ENCODE measurements at places on chromosomes 1 and 21. TPM values are rescaled to one million over a fixed set of nuclear protein-coding genes. Genes with fewer than 3 reads are reported as not detected.

SMIM1 gene
- total RNA-seq: 0.70 TPM

EXOC8 gene
- 8.7 TPM for total RNA-seq

CATSPERE gene
- 0.17 TPM for total RNA-seq

IKBKE gene
- 6.7 TPM for total RNA-seq

KIAA0040 gene
- 0.95 TPM for total RNA-seq

TMEM52 gene
- 1.4 TPM for total RNA-seq

AKR7A3 gene
- 0.06 TPM for total RNA-seq

VWA1 gene
- total RNA-seq: 15.1 TPM

CERS2 gene
- total RNA-seq: 246 TPM

PGBD5 gene
- 0.44 TPM for total RNA-seq

KCND3 gene
- total RNA-seq: 0.01 TPM

PCBP3 gene
- total RNA-seq: 1.2 TPM

NBPF8 gene
- 4.6 TPM for total RNA-seq

SYPL2 gene
- total RNA-seq: 0.12 TPM

CELF3 gene
- total RNA-seq: not detected

SPRR2F gene
- not detected for total RNA-seq

CREG1 gene
- 91.2 TPM for total RNA-seq

ZNF593OS gene
- total RNA-seq: 0.25 TPM

TFF1 gene
- 26.7 TPM for total RNA-seq

OR2T5 gene
- not detected for total RNA-seq

ANGPTL3 gene
- total RNA-seq: not detected

SAMD13 gene
- 0.25 TPM for total RNA-seq

SLX9 gene
- 59.7 TPM for total RNA-seq

ST6GALNAC5 gene
- total RNA-seq: 0.22 TPM

COL6A1 gene
- 18.9 TPM for total RNA-seq

RGS1 gene
- total RNA-seq: not detected

NBPF6 gene
- total RNA-seq: not detected

ABCG1 gene
- total RNA-seq: 2.9 TPM

RNF186 gene
- not detected for total RNA-seq

FCER1G gene
- 0.28 TPM for total RNA-seq

B4GALT2 gene
- 66.8 TPM for total RNA-seq

SH2D5 gene
- total RNA-seq: 16.5 TPM

ACTL8 gene
- 1.8 TPM for total RNA-seq

TNNI3K gene
- total RNA-seq: not detected

RGS16 gene
- 0.18 TPM for total RNA-seq

SHC1 gene
- 231 TPM for total RNA-seq

OR2L5 gene
- not detected for total RNA-seq

RTCA gene
- total RNA-seq: 22.0 TPM

CACNA1S gene
- not detected for total RNA-seq

KLHDC8A gene
- 0.75 TPM for total RNA-seq

CCDC27 gene
- not detected for total RNA-seq

LCE3A gene
- total RNA-seq: not detected

KLF17 gene
- 0.43 TPM for total RNA-seq

TSPAN1 gene
- total RNA-seq: 3.5 TPM

ZFP69B gene
- total RNA-seq: 2.1 TPM

FAAH gene
- total RNA-seq: 0.61 TPM
